ENCODE measurements at places on chromosomes 6 and 20.

- H3K4me1 ChIP-seq: no peaks in the 10 kb centered on the region
- H3K27ac ChIP-seq: no peak overlapping the region
- no peaks in the 10 kb centered on the region for H3K36me3 ChIP-seq
- DNase-seq: no peak
- no peak overlapping the region for H3K4me3 ChIP-seq
- H3K27me3 ChIP-seq: no peaks in the 10 kb centered on the region
These were observed 48.6 kb upstream of the FAM8A1 start for GRCh38 chr6:17551383-17551958.

- peaks cover 16% of the 10 kb centered on the region for H3K27me3 ChIP-seq
- no peak for DNase-seq
- no peaks in the 10 kb centered on the region for H3K36me3 ChIP-seq
These were observed 15.5 kb upstream of the TMEM181 start for GRCh38 chr6:158544428-158544827.

- no peaks in the 10 kb centered on the region for H3K27me3 ChIP-seq
- H3K4me1 ChIP-seq: no peaks in the 10 kb centered on the region
- H3K4me3 ChIP-seq: no peak overlapping the region
These were observed 139.9 kb downstream of the AGPAT4 start for GRCh38 chr6:161133963-161134362.

DNA sequence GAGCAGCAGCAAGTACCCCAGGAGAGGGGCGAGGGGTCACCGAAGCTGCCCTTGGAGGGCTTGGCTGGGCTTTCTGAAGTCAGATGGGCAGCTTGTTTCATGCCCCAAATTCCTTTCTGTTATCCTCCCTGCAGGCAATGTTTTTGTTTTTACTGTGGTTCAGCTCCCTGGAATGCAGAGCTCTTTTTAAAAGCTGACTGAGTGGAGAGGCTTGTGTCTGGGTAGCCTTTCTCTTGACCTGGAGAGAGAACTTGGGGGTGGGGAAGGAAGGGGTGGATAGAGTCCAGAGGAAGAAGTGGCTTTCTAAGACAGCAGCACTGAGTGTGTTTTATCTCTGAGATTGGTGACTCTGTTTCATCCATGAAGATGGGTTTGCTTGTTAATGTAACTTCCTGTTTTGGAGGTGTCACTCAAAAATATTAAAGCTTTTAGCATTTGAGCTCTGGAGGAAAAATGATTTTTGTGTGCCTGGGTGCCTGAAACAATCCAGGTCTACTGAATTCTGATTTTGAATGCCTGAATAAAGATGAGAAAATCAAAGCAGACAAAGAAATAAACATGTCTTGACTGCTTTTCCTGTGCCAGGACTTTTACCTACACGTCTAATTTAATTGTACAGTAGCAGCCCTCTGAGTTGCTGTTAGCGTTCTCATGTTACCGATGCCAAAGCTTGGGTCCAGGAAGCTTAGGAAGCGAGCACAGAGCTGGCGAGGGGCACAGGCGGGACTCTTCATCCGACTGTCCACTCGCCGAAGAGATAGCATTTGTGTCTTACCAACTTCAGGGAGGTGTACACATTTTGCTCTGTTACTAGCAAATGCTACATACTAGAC is 78.2 kb upstream of the EEF1E1 start:
- H3K4me3 ChIP-seq: no peak overlapping the region
- H3K4me1 ChIP-seq: no peaks in the 10 kb centered on the region
- no peaks in the 10 kb centered on the region for H3K27me3 ChIP-seq
- H3K27ac ChIP-seq: no peak overlapping the region

DNA sequence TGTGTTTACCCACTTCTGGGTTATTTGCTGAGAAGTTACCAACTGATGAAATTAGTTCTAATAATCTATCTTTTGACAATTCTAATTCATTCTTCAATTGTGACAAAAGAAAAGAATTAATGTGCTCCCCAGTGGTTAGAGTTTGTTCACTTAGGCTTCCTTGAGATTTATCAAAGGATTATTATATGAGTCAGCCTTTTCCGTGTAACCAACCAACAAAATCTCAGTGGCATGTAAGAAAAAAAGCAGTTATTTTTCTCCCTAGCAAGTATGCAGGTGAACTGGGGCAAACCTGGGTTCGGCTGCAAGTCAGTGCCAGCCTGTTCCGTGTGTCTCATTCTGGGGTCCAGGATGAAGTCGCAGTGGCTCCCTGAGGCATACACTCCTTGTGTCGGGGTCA is 28.8 kb upstream of the HIVEP1 start:
- H3K27ac ChIP-seq: no peak overlapping the region
- DNase-seq: no peak
- no peaks in the 10 kb centered on the region for H3K4me1 ChIP-seq
- no peaks in the 10 kb centered on the region for H3K36me3 ChIP-seq

GRCh38 chr20:37523012-37523391 is 2.0 kb downstream of the NNAT start:
- peaks cover 29% of the 10 kb centered on the region for H3K4me1 ChIP-seq
- H3K36me3 ChIP-seq: no peaks in the 10 kb centered on the region
- no peak for DNase-seq
- H3K27me3 ChIP-seq: no peaks in the 10 kb centered on the region
- H3K4me3 ChIP-seq: no peak overlapping the region

DNA sequence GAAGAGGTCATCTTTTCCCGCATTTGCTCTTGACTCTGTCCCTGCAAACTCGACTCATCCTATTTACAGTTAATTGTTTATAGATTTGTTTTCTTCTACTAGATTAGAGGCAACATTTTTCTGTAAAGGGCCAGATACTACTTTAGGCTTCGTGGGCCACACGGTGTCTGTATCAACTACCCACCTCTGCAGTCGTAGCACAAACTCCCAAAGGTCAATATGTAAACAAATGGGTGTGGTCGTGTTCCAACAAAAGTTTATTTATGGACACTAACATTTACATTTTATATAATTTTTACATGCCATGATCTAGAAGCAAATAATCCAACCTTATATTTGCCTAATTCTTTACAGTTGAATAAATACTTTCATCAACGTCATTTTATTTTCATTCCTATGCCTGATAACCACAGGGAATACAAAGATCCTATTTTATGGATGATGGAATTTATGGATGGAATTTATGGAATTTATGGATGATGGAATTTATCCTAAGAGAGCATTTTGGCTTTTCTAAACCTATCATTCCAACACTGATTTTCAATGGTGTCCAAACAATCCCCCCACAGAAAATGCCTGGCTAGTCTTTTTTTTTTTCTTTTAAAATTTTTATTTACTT is 232.8 kb downstream of the MYLK4 start:
- H3K36me3 ChIP-seq: no peaks in the 10 kb centered on the region
- no peaks in the 10 kb centered on the region for H3K4me1 ChIP-seq
- no peak overlapping the region for H3K4me3 ChIP-seq
- no peak for DNase-seq

DNA sequence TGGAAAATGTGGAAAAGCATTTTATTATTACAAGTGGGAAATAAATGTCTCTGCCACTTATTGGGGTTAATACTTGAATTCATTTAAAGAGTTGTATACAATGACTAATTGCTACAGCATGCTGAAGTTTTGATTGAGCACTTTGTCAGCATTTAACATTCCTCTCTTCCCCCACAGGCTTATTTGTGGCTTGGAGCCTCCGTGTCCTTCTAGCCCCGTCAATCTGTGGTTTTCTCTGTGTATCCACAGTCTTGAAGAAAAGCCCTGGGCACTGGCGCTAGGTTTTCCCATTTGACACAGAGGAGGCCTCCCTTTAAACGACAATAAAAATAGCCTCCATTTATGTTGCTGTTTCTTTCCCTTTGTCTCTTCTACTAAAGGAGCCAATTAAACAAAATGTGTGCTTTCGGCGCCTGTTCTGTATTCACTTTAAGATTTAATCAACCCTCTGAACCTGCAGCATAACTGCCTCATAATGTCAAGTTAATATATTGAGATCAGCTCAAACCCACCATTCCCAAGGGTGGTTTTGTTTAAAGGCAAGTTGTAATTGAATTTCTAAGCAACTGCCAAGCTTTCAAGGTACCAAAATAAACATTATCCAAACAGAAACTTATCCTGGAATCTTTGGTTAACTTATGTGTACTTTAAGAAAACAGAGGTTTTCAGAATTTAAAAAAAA is 326.6 kb upstream of the RNF24 start:
- H3K36me3 ChIP-seq: no peaks in the 10 kb centered on the region
- no peak overlapping the region for H3K4me3 ChIP-seq
- no peak overlapping the region for H3K27ac ChIP-seq
- H3K27me3 ChIP-seq: no peaks in the 10 kb centered on the region

DNA sequence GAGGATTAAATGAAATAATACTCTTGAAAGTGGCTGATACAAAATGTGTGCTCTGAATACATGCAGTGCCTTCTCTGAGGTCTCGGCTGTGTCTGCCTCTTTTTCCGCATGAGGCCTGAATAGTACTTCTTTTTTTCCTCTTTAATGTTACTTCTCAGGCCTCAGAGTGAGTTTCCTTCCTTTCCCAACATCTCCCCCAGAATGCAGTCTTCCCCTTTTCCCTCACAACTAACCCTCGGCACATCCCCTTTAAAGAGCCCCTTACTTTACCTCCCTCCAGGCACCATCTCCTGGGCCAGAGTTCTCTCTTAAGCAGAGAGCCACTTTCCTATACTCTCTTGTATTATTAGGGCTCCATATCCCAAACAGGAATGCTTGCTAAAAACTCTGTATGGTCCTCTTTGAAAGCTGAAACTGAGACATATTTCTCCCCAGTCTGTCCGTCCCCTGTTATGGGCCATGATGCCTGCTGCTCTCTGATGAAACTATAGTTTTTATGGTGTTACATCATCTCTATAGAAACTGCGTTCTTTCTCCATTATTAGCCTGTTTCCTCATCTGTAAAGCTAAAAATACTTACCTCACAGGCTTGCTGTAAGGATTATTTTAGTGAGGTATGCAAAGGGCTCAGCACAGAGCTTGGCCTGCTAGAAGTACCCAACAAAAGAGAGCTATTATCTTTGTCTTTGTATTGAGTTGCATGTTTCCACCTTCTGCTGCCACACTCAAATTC is 2.3 kb downstream of the PLAGL2 start:
- 0 out of 2 replicates have a peak, but pooled peaks cover 3% of the 10 kb centered on the region for H3K36me3 ChIP-seq
- H3K4me3 ChIP-seq: no peak overlapping the region
- H3K4me1 ChIP-seq: peaks cover 22% of the 10 kb centered on the region
- peak overlapping the region; percentile 32 for H3K27ac ChIP-seq
- no peak for DNase-seq
- H3K27me3 ChIP-seq: no peaks in the 10 kb centered on the region

GRCh38 chr20:23360531-23360930 is 1.5 kb upstream of the GZF1 start:
- no peak overlapping the region for H3K4me3 ChIP-seq
- H3K36me3 ChIP-seq: peaks cover 3% of the 10 kb centered on the region
- peak overlapping the region; percentile 87 for H3K27ac ChIP-seq
- H3K27me3 ChIP-seq: no peaks in the 10 kb centered on the region
- peaks cover 34% of the 10 kb centered on the region for H3K4me1 ChIP-seq

GRCh38 chr6:5204376-5204775 is 56.4 kb downstream of the LYRM4 start:
- H3K27ac ChIP-seq: no peak overlapping the region
- no peaks in the 10 kb centered on the region for H3K36me3 ChIP-seq
- no peak overlapping the region for H3K4me3 ChIP-seq
- no peak for DNase-seq
- H3K4me1 ChIP-seq: no peaks in the 10 kb centered on the region

DNA sequence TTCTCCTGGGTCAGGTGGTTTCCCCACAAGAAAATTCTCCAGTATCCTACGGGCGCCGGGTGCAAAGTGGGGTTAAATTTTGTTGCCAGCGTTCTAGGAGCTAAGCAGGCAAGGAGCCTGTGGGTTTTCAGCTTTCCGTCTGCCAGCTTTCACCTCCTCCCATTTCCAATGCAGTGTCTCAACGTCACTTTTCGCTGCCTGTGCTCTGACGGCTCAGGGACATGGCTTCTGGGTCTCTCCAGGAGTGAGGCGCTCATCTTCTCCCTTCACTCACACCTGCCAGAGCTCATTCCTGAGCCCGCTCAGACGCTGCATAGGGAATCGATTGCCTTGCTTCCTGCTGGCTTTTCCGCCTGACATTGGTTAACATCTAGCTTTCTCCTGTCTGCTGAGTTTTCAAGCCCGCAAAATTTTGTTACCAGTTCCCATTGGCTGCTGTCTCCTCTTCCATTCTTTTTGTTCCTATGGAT is 7.3 kb upstream of the NAA20 start:
- H3K4me3 ChIP-seq: no peak overlapping the region
- H3K27me3 ChIP-seq: no peaks in the 10 kb centered on the region
- H3K27ac ChIP-seq: no peak overlapping the region

DNA sequence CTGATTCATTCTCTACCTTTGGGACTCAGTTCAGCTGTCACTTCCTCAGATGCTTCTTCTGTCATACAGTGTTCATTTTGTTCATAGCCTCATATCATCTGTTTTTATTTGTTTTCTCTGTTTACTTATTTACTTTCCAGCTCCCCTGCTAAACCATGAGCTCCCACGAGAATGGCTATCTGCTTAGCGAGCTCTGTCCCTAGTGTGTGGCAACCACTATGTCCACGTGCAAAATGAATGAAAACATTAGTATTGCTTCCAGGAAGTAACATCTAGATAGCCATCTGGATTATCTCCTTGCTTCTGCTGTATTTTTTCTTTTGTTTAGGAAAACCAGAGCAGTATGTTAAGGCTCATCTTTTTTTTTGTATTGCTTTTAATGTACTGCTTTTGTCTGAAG is 417.0 kb upstream of the SLC35B3 start:
- H3K27ac ChIP-seq: no peak overlapping the region
- H3K4me3 ChIP-seq: no peak overlapping the region
- DNase-seq: no peak
- H3K4me1 ChIP-seq: no peaks in the 10 kb centered on the region
- H3K27me3 ChIP-seq: no peaks in the 10 kb centered on the region

DNA sequence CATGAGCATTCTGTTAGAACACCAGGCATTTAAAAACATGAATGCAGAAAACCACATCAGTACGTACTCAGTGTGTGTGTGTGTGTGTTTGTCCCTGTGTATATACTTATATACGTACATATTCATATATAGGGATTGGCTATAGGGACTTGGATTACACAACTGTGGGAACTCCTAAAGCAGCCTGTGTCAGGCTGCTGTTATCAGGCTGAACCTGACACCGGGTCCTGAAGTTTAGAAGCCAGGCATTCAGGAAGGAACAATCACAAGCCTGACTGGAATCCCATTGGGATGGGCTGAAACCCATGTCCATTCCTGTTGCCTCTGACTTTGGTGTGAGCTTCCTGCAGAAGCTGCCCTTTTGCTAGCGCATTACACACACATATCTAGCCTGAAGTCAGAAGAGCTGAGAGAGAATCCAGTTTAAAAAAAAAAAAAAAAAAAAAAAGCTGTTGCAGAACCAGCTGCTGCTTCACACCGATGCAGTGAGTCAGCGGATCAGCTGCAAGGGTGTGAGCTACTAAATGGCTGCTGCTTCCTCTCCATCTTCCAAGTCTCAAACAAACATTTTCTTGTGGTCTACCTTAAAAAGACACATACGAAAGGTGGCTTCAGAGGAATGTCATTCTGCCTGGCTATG is 348.1 kb downstream of the THBS2 start:
- no peak overlapping the region for H3K4me3 ChIP-seq
- no peak overlapping the region for H3K27ac ChIP-seq
- H3K4me1 ChIP-seq: no peaks in the 10 kb centered on the region
- no peaks in the 10 kb centered on the region for H3K27me3 ChIP-seq

- H3K27ac ChIP-seq: no peak overlapping the region
- H3K4me3 ChIP-seq: no peak overlapping the region
- no peak for DNase-seq
- H3K36me3 ChIP-seq: no peaks in the 10 kb centered on the region
These were observed 305.4 kb downstream of the UTRN start for GRCh38 chr6:144590532-144590931.

Data from MM.1S (cell line).